ENCODE measurements at places on chromosomes 6 and 20. TPM values are rescaled to one million over a fixed set of nuclear protein-coding genes. Genes with fewer than 3 reads are reported as not detected.

MRPL14 gene
- total RNA-seq, result 34.5 TPM

BCKDHB gene
- 10.7 TPM for total RNA-seq

NUS1 gene
- 22.9 TPM for total RNA-seq

RNF182 gene
- total RNA-seq, result 9.7 TPM

FAXC gene
- total RNA-seq, result 0.59 TPM

TRIM15 gene
- not detected for total RNA-seq

MUC21 gene
- total RNA-seq, result not detected

FRS3 gene
- total RNA-seq, result 2.8 TPM

PSORS1C1 gene
- 3.6 TPM for total RNA-seq

GNAS-AS1 gene
- 0.72 TPM for total RNA-seq

ARFGEF2 gene
- 53.2 TPM for total RNA-seq

BCLAF1 gene
- total RNA-seq, result 78.7 TPM

RSPO4 gene
- not detected for total RNA-seq

MRAP2 gene
- total RNA-seq, result 2.7 TPM

RAMACL gene
- total RNA-seq, result 2.0 TPM

LPA gene
- not detected for total RNA-seq

ZBTB12 gene
- total RNA-seq, result 7.6 TPM

BMP6 gene
- total RNA-seq, result 38.6 TPM

C4A gene
- 12.3 TPM for total RNA-seq

SYS1 gene
- total RNA-seq, result 36.3 TPM

JPH2 gene
- 2.2 TPM for total RNA-seq

SNAI1 gene
- total RNA-seq, result 2.3 TPM

USP49 gene
- total RNA-seq, result 2.8 TPM

LAMA4 gene
- total RNA-seq, result 518 TPM

ADTRP gene
- 9.0 TPM for total RNA-seq

C4B gene
- 12.6 TPM for total RNA-seq

PTPRA gene
- 40.4 TPM for total RNA-seq

CALHM5 gene
- 12.1 TPM for total RNA-seq

PXDC1 gene
- 61.8 TPM for total RNA-seq

DPM1 gene
- total RNA-seq, result 43.4 TPM

PARD6B gene
- total RNA-seq, result 0.20 TPM

TMEM74B gene
- total RNA-seq, result 0.13 TPM

TP53TG5 gene
- total RNA-seq, result not detected

GFRA4 gene
- not detected for total RNA-seq

RAET1L gene
- not detected for total RNA-seq

PDYN gene
- not detected for total RNA-seq

LST1 gene
- total RNA-seq, result 0.23 TPM

MACROD2 gene
- 0.85 TPM for total RNA-seq

OGFR gene
- 26.8 TPM for total RNA-seq

NFATC2 gene
- 0.30 TPM for total RNA-seq

PSORS1C2 gene
- not detected for total RNA-seq

BPI gene
- total RNA-seq, result 0.30 TPM

NNAT gene
- total RNA-seq, result not detected

ADGRF4 gene
- 0.10 TPM for total RNA-seq

All from smooth muscle cell of the pulmonary artery (primary cell).